GM19239 (cell line): ENCODE measurements at places on chromosomes 13 and 19.

DNA sequence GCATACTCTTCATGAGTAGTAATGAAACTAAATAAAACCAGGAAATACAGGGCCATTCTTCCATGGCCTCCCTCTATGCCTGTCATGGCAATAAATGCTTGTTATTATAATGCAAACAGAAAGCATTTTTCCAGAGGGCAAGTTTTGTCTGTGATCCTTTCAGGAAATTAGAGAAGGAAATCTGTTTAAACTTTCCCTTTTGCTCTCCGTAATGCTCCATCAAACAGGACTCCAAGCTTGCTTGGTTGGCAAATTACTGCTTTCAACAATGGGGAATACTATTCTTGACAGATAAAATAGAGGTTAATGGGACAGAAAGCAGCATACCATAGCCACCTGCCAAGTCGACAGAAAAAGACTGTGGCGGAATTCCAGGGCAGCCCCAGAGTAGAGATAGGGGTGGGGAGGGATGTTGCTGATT, 252.5 kb downstream of the LHFPL6 start:
- DNase-seq, result no peak

GRCh38 chr13:61258185-61258584, 157.5 kb downstream of the PCDH20 start:
- DNase-seq, result no peak

- no peak for DNase-seq
Observed at GRCh38 chr19:10284065-10284959, 2.4 kb upstream of the ICAM4 start.

- no peak for DNase-seq
Observed at GRCh38 chr19:35715355-35715809, 2.4 kb upstream of the KMT2B start.

- no peak for DNase-seq
Observed at GRCh38 chr13:77696879-77697216, 639 bp upstream of the SLAIN1 start.

GRCh38 chr13:39881887-39882286, 226.4 kb downstream of the COG6 start:
- DNase-seq, result no peak

- DNase-seq, result no peak
Observed at GRCh38 chr13:49098198-49098597, 121.9 kb upstream of the MLNR start.

DNA sequence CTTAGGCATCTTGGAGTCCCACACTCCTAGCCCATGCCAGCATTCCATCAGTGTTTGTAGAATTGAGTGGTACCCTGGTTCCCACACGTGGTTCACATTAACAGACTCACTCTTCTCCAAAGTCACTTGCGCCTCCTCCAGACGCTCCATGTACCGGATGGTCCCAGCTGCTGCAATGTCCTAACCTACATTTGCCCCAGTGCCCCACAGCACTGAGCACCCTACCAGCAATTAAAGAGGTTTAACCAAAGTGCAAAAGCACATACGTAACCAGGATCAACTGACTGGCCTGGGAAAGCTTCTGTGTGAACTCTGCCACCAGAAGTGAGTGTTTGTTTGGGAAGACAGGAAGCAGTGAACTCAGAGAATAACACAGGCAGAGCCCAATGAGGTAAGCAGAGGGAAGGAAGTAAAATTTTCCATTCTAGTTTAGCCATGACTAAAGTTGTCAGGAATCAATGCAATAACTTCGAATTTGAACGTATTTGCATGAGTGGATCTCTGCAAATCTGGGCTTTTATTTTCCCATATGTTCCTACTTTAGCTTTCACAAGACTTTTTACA, 7.3 kb upstream of the MEDAG start:
- no peak for DNase-seq

DNA sequence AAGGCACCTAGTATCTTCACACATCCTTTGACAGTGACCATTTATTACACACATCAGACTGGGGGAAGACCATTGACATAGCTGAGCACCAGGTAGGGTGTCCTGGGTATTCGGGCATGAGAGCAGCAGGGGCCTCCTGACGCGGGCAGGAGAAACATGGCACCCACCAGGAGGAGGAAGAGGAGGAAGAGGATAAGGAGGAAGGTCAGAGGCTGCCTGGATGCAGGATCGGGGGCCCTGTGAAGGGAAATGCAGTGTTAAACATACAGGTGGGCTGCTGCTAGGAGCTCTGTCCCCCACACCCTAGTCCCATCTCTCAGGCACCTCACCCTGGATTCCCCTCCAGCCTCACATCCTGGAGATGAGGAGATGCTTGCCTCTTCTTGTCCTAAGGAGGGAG, 5.3 kb downstream of the SYNE4 start:
- DNase-seq, result no peak

- no peak for DNase-seq
Observed at GRCh38 chr13:41562083-41562482, 104.7 kb downstream of the RGCC start.

GRCh38 chr19:927351-927779, 1.5 kb downstream of the ARID3A start:
- DNase-seq, result no peak

GRCh38 chr13:52787235-52787634, 47.6 kb upstream of the CNMD start:
- DNase-seq, result no peak

DNA sequence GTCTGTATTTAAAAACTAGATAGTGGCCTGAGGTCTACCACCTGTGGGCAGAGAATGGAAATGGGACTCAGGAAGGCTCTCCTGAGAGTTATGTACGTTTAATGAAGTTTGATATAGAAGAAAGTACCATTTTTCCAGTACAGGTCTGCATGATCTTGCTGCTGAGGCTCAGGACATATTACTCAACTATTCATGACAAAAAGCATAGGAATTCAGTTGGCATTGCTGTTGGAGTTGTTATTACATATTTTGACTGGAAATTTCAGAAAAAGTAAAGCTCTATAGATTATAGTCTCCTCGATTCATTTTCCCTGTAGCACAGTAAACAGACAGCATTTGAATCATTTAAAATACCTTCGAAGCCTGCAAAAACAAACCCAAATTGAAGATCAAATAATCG, 469.8 kb downstream of the DCT start:
- no peak for DNase-seq

- DNase-seq, result no peak
Observed at GRCh38 chr19:44623080-44623479, 9.7 kb downstream of the IGSF23 start.

- no peak for DNase-seq
Observed at GRCh38 chr13:78719367-78719766, 60.4 kb upstream of the OBI1 start.

DNA sequence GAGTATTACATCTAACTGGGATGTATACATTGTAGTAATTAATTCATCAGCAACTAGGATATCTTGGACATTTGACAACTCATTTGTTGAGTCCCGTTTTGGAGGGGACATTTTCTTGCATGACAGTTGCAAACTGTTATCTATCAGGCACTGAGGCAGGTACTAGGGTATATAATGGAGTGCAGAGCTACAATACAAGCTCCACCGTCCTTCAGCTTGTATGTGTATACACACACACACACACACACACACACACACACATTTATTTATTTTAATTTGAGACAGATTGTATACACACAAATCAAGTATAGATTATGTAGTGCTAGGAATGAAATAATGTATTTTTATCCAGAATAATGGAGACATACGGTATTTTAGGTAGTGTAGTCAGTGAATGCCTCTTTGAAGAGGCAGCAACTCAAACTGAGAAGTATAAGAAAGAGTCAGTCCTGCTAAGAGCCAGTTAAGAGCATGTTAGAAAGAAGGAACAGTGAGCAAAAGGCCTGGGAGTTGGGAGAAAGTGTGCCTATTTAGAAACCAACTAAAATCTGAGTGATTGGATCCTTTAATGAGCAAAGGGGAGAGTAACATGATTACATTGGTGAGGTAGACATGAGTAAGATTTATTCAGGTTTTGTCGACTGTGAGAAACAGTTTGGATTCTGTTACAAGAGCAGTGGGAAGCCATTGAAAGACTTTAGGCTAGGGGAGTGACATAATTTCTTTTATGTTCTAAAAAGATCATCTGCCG, 74.5 kb downstream of the NBEA start:
- no peak for DNase-seq

DNA sequence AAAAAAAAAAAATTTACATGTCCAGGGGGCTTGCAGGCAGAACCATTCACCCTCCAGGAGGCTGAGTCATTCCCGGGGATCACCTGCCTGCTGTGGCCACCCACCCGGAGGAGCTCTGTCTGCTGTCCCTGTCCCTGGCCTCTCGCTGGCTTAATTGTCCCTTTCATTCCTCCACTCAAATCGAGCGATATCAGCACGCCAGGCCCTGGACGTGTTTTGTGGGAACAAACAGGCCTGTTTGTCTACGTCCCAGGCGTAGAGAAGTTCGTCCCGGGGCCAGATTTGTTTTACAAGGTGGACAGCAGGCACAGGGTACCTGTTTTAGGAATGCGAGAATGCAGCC, 21.2 kb downstream of the SULT2B1 start:
- DNase-seq, result no peak

DNA sequence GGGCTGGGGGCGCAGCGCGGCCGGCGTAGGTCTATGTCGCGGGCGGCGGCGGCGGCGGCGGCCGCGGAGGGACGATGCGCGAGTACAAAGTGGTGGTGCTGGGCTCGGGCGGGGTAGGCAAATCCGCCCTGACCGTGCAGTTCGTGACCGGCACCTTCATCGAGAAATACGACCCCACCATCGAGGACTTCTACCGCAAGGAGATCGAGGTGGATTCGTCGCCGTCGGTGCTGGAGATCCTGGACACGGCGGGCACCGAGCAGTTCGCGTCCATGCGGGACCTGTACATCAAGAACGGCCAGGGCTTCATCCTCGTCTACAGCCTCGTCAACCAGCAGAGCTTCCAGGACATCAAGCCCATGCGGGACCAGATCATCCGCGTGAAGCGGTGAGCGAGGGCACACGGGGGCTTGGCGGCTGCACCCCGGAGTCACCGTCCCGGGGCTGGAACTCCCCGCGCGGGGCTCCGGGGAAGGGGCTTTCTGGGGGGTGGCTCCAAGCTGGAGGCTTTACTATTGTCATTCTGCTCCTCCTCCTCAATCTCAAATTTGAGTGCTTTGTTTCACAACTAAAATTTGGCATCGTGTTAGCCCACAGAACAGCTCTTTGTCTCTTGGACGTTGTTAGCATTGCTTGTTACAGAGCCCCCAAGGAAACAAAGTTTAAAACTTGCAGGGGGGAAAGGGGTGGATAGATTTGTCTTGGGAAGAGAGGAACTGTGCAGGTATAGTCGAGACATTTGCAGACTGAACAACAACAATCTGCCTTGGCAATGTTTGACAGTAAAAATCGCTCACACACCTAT, 630 bp downstream of the RAP2A start:
- DNase-seq, result no peak

GRCh38 chr19:5792224-5792623, 1.3 kb upstream of the DUS3L start:
- no peak for DNase-seq

DNA sequence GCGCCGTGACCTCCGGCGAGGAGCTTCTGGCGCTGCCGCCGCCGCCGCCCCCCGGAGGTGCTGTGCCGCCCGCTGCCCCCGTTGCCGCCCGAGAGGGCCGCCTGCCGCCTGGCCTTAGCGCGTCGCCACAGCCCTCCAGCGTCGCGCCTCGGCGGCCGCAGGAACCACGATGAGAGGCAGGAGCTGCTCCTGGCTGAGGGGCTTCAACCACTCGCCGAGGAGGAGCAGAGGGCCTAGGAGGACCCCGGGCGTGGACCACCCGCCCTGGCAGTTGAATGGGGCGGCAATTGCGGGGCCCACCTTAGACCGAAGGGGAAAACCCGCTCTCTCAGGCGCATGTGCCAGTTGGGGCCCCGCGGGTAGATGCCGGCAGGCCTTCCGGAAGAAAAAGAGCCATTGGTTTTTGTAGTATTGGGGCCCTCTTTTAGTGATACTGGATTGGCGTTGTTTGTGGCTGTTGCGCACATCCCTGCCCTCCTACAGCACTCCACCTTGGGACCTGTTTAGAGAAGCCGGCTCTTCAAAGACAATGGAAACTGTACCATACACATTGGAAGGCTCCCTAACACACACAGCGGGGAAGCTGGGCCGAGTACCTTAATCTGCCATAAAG, 4.8 kb downstream of the PDX1 start:
- no peak for DNase-seq

DNA sequence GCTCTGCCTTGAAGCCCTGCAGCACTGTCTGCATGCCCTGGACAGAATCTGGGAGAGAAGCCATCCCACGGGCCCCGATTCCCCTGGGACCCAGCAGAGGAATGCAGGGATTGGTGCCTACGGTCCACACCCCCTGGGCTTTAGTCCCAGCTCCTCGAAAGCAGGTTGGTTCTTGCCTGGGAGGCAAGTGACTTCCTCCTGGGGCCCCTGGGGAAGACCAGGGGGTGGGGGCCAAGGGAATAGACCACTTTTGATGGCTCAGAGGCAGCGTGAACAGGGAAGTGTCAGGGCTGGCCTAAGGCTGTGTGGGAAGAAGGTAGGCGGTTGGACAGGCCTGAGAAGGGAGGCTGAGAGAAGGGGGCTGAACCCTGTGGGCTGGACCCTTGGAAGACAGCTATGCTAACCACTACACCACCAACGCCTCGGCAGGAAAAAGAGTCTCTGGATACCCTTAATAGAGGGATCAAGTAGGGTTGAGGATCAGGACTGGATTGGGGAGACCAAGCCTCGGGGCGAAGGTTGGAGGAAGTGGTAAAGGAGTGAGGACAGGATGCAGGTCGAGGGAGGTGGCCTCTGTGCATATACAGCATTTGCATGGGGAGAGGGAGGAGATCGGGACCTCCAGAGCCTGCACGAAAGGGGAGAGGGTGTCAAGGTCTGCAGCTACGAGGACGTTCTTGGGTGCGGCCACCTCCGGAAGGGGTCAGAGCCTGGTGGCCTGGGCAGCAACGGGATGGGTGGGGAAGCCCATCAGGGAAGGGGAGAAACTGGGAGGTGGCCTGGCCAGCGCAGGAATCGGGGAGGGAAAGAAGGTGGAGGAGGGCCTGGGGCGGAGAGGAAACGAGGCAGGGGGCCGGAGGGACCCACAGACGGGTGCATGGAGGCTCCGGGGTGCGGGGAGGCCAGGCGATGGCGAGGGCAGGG, 709 bp downstream of the DPP9 start:
- DNase-seq, result no peak

- DNase-seq, result no peak
Observed at GRCh38 chr13:102598061-102598460, 1.3 kb downstream of the TPP2 start.

DNA sequence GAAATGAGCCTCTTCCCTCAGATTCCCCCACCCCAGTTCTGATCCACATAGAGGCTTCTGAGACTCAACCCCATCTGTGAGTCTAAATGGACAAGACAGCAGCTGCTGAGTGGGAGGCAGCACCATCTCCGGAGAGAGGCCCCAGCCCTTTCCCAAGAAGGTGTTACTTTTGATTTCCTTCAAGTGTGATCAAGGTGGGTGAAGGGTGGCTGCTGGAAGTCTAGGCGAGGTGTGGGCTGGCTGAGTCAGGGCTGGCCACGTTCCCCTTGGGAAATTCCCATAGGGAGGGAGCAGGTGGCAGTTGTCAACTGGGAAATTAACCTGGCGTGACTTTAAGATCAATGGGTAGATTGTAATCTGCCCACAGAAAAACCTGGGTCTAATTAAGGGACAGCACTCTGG, 148.0 kb downstream of the FOXO1 start:
- DNase-seq, result no peak

GRCh38 chr13:91659256-91660075, 261.0 kb downstream of the GPC5 start:
- DNase-seq, result no peak

GRCh38 chr19:2503521-2504109, 27.7 kb downstream of the GADD45B start:
- no peak for DNase-seq
